CD4-positive, alpha-beta T cell (primary cell): ENCODE measurements at places on chromosomes 3 and 15.
A peak's percentile ranks its signal among the peaks of the same experiment; 100 is the strongest.

DNA sequence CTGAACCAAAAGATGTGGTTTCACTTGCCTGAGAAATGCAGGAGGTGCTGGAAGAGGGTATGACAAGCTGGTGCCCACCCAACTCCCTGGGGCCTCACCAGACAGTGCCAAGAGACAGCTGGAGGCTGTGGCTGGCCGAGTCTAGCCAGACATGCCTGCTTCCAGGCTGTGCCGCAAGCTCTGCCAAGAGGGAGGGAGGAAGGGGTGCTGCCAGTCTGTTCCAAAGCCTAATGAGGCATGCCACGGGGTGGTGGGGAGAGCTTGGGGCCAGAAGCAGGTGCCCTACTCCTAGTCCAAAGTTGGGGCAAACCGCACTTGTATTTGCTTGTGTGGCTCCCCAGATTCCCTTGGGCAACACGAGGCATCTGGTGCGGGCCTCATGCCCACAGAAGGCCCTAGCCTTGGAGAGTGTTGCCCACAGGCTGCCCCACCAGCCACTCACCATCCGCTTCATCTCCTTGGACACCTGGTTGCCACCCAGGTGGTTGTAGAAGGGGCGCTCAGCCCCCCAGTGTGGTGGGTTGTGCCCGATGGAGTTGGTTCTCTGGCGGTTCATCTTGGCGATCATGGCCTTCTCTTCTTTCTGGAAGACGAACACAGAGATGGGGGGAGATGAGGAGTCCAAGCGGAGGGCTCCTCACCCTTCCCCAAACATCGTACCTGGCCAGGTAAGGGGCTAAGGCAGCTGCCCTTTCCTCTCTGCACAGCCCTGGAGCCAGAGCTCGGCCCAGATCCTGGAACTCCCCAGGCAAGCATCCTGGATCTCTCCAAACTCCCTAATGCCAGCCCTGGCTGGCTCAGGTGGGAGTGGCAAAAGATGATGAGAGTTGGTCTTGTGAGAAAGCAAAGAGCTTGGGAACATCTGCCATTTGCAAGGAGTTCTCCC is 123.4 kb downstream of the SEC22A start:
- no peak for DNase-seq

- no peak for DNase-seq
These were observed 12.8 kb upstream of the ARRDC4 start for GRCh38 chr15:97947465-97948260.

DNA sequence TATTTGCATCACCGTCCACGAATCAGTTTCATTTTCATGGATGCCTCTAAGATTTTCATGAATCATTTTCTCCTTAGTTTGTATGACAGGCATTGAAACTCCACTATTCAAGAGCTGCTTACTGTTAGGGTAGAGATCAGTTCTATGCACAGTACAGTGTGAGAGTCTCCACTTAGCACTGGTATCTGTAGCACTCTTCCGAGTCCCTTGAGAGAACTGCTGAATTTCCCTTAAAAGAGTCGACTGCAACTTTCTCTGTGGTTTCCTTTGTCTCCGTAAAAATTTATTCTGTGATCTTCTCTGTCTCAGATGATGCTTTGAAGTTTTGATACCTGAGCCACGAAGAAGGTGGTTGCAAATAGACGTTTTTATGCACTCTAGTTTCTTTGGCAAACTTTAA is 14.8 kb downstream of the GTPBP8 start:
- no peak for DNase-seq

GRCh38 chr3:56987238-56987895 is 73.1 kb upstream of the SPATA12 start:
- DNase-seq: no peak

GRCh38 chr3:101809178-101810021 is 30.4 kb downstream of the NXPE3 start:
- peak; percentile 27 for DNase-seq

GRCh38 chr3:66795365-66795764 is 202.7 kb upstream of the KBTBD8 start:
- no peak for DNase-seq

GRCh38 chr3:152266221-152266995 is 2.3 kb upstream of the MBNL1 start:
- DNase-seq: no peak

DNA sequence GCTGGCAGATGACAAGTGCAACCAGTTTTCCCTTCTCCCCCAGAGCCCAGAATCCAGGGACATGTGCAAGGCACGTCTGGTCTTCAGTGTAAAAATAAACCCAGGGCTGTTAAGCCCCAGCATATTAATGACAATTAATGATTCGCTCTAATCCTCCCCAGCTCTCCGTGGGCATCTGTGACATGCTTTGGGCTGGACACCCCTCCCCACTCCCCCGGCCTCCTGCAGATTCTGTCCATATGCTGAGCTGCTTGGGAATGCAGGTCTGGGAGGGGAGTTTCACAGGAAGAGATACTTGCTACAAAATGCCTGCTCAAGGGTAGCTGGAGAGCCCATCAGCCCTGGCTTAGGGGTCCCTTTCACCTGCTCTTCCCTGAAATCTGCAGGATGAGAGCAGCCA is 43.0 kb upstream of the NTRK3 start:
- no peak for DNase-seq

GRCh38 chr3:52407779-52408178 is 37.1 kb downstream of the SEMA3G start:
- no peak for DNase-seq

DNA sequence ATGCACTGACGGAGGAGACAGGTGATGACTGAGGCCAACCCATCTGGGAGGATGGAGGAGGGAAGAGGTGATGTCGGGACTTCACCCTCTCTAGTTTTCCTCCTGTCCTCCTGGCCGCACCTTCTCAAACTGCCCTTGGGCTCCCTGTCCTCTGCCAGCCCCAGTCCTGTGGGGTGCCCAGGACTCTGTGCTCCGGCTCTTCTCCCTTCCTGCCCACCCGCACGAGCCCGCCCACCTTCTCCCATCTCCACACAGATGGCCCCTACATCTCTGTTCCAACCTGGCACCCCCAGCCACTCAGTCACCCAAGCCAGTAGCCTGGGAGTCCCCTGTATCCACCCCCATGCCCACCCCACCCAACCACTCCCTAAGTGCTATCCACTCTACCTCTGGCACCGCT is 206.7 kb upstream of the LINGO1 start:
- DNase-seq: no peak

GRCh38 chr15:70698836-70699390 is 64.4 kb downstream of the UACA start:
- DNase-seq: no peak

- no peak for DNase-seq
These were observed 67.7 kb upstream of the NSMCE3 start for GRCh38 chr15:29337156-29337959.

DNA sequence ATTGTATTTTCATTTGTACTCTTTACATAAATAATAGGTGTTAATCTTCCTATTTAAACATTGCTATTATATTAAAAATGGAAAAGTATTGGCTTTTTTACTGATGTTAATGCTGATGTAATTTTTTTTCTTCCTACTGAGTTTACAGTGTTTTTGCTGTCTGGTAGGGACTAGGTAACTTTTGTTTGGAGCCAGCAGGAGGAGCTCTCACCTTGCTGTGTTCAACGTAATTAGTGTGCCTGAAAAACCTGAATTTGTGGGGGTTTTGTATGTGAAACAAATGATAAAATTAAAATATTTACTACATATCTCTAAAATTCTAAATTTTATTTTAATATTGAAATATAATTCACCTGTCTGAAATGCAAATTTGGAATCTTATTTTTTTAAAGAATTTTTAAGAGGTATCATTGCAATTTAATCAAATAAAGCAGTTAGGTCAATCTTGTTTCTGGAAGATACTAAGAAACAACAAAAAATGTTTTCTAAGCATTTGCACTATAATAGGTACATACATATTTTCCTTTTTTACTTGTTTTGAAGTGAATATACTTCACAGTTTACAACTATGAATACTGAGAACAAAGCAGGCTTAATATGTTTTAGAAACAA is 48.8 kb downstream of the EPHA6 start:
- no peak for DNase-seq

DNA sequence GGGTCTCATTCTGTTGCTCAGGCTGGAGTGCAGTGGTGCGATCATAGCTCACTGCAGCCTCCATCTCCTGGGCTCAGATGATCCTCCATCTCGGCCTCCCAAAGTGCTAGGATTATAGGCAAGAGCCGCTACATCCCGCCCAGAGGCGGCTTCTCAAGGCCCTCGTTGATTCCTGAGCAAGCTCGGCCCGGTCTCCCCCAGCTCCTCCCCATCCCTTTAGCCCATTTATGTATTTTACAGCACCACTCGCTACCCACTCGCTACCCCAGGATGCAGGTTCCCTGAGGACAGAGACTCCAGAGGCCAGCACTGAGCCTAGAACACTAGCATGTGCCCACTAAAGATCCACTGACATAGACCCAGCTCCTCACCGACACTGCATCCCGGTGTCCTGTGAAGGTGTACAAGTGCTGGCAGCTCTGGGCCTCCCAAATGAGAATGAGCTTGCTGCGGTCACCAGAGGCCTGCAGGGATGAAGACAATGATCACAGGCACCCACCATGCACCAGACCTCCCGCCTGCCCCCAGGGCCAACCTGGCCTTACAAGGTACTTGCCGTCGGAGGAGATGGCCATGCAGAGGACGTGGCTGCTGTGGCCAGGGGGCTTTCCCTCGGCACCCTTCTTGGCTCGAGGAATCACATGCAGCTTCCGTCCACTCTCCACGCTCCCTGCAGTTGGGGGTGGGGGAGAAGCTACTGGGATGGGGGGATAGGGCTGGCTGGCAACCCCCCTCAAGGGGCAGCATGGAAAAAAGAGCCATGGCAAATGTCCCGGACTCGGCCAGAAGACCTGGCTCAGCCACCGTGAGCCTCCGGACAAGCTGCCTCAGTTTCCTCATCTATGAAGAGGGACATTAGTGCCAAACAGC is 5.6 kb downstream of the RRP9 start:
- DNase-seq: no peak

GRCh38 chr15:56292546-56293316 is 49.1 kb upstream of the RFX7 start:
- DNase-seq: no peak

- DNase-seq: no peak
These were observed 27.4 kb downstream of the GLDN start for GRCh38 chr15:51368751-51369450.

DNA sequence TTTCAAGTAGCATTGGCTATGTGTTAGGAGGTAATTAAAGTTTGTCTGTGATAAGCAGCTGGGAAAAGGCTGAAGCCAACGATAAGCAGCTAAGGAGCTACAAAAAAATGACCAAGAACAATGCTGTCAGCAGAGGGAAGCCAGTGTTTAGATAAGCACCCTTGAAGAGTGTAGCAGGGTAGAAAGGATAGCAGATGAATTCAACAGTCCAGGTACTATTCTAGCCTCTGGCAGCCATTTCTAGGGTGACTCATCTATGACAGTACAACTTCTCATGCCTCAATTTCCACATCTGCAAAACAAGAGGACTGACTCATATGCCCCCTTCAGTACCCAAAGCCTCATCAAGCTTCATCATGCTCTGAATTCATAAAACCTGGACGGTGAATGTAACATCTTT is 617.6 kb upstream of the UBE2E2 start:
- DNase-seq: no peak

DNA sequence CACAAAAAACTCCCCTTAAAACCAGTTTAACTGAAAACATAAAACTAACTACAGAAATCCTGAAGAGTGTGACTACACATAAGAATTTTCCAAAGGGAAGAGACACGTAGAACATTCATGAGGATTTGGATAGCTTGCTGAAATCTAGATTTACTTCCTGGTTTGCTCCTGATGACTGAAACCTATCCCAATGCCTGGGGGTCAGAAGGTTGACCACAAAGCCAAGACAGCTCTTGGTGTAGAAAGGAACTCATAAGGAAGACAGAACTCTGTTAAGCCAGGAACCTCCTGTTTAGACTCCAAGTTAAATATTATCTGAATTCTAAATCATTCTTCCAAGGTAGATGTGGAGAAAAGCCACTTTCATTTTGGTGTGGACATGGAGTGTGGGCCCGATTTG is 92.8 kb downstream of the TFG start:
- no peak for DNase-seq
